Cortex of kidney (tissue), 1 donor: ENCODE measurements at places on chromosomes 12 and 14.

- no peak for DNase-seq
Measured at GRCh38 chr12:11568762-11569478, 80.6 kb upstream of the ETV6 start.

DNA sequence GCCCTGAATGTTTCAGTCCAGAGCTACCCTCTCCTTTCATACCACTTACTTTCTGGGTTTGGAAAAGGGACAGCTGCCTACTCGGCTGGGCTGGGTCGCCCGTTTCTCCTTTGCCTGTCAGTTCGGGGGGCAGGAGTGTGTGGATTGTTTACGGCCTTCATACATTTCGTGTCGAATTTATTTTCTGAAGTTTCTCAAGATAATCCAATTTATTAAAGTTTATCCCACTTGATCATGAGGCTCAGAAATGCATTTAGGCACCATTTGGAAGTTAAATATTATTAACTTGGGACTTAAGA is 608 bp downstream of the ZNF410 start:
- DNase-seq = no peak

DNA sequence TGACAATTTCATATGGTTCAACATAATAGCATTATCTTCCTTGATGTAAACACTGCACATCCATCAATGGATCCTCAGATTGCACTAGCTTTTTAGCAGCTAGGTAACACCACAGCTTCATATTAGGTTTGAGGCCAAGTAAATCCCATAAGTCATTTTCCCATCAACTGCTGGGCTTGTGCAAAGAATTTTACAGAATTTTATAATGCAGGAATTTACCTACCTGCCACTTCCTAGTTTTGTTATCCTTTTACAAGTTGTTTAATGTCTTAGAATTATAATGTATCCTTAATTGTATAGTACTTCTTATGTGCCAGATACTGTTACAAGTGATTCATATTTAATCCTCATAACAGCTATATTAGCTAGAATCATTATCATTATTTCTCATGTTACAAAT is 36.4 kb downstream of the CPNE8 start:
- no peak for DNase-seq

DNA sequence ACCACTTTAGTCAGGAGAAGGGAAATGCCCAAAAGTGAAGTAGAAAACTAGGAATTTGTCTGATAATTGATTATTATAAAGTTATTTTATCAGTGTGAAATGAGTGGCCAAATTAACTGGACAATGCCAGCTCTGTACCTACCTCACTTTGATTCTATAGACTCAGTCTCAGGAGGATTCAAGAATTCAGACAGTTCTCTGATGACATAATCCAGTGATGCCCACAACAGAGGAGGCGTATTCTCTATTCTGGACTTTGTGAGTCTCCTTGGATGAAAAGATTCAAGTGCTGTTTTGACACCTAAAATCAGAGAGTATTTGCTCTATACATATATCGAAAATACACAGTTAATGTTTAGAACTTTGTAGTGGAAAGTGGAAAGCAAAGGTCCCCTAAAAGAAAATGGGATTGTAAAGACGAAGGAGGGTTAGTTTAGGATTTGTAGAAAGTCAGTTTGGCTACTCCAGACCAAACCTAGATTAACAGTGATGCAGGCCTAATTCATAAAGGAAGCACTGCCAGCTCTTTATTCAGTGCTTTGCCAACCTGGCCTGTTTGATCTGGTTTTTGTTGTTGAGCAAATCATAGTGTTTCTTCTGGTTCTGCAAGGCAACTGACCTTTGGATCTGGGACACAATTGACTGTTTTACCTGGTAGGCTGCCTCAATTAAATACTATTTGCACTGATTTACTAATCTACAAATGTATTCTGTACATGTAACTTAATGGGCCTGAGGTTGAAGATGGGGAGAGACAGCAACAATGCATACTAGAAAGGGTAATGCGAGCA is 67.4 kb downstream of the DAD1 start:
- no peak for DNase-seq

DNA sequence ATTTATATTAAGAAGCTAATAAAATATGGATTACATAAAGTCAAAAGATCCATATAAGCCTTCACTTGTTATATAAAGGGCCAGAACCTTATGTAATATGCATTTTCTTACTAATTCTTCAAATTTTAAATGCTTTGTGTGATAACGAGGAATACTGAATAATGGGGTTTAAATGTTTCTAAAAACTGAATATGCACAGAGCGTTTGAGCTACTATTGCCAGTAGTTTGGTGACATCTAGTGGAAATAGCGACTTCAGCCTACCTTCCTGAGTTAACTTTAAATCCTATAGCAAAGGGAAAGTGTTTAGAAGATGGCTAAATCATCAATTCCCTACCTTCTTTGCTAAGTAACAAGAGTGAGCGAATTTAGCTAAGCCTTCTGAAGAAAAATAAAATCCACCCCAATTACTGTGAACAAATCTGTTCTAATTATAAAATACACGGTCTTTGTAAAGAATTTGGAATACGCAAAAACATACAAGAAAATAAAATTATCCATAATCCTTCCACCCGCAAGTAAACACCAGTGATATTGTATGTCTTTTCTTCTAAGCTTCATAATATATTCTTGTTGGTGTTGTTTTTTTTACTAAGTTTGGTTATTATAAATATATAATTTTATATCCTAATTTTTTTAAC is 115.5 kb upstream of the G2E3 start:
- no peak for DNase-seq

DNA sequence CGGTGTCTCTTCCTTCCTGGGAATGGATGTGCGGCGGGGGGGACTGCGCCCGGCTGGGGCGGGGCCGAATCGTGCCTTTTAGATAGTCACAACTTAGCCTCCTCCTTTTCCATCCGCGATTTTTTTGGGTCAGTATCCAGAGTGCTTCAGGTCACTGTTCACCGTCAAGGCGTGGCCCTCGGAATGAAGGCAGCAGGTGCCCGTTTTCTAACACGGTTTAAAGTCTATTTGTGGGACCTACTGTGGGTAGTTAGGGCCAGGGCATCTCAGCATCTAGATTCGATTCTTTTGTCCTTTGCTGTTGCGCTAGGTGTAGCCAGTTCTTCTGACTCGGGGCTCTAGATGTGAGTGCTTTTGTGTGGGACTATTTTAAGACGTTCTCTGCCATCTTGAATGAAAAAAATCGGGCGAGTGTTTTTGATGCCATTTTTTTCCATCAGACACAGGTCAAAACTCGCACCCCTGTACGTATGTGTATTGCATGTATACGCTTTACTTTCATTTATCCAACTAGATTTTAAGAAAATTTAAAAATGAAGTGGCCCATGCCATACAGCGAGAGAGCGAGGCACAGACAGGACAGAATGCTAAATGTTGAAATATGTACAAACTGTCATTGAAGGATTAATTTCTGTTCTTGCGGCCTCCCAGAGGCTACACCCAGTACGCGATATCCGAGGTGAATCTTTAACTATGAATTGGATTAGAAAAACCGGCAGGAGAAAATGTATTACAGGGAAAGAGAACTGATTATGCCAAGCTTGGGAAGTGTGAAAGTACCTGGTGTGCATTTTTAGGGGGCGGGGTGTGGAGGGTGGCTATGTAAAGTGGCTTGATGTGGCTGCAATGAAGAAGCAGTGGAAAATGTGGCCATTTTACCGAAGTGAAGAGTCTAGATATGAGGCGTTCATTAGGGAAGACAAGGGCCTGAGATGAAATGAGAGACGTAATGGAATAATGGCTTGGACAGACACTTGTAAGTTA is 835 bp downstream of the VEZT start:
- no peak for DNase-seq

GRCh38 chr12:90490355-90490754 is 464.6 kb downstream of the CCER1 start:
- no peak for DNase-seq

DNA sequence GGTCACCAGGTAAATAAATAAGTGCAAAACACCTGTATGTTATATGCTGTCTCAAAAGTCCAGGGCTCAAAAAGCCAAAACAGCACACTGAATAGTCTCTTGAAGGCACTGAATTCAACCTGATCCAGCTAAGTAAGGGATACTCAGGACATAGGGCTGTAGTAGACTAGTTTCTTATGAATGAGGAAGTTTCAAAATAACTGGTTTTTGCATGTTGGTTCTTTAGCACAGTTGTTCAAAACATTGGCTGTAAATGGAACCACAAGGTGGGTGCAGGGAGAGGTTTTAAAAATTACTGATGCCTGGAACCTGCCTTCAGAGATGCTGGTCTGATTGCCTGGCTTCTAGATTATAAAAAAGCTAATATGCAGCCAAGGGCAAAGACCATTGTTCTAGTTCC is 34.1 kb downstream of the NDUFA12 start:
- DNase-seq = no peak

DNA sequence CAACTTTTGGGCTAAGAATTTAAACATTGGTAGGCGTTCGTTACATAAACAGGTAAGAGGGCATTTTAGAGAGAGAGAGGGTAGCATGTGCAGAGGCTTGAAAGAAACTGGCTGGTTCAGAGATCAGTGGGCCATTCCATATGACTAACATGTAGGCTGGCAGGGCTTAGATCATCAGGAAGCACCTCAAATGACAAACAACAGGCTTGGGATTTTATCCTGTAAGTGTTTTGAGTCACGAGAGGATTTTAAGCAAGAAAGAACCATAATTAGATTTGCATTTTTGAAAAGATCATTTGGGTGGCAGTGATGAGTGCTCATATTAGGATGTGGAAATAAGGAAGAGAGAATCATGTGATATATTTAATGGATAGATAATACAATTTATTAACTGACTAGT is 8.7 kb upstream of the PLEKHA5 start:
- DNase-seq = no peak

DNA sequence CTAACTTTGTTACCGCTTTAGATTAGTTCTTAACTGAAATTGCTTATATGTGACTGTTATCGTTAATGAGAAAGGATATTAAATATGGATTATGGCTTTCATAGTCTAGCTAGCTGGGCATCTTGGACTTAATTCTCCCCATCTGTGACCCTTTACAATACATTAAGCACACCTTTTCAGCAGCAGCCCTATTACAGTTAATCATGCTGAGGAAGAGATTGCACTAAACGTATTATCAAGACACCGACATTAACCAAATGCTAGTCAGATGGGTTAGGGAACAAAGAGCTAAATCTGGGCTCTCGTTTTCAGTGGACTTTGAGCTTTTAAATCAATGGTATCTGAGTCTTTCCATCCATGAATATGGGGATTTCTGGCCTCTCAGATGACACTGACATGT is 447.5 kb upstream of the DCN start:
- DNase-seq = no peak

- no peak for DNase-seq
Measured at GRCh38 chr12:81203671-81204204, 125.9 kb downstream of the ACSS3 start.

DNA sequence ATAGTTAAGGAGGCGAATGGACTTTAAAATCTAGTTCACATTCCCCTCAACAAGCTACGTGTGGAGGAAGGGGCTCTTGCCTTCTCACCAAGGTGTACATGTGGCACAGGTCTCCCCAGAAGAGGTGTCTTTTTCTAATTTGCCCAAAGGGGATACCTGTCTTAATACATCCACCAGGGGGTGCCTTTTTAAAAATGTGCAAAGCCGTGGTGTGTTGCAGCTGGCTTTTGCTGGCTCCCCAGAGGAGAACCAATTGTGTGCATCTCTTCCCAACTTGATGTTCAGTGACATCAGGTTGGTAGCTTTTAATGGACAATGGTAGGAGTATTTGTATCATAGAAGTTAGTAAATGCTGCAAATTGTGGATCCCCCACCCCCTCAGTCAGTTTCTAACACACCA is 33.8 kb downstream of the CREBL2 start:
- DNase-seq = no peak

GRCh38 chr12:89269174-89269573 is 83.1 kb downstream of the DUSP6 start:
- no peak for DNase-seq

DNA sequence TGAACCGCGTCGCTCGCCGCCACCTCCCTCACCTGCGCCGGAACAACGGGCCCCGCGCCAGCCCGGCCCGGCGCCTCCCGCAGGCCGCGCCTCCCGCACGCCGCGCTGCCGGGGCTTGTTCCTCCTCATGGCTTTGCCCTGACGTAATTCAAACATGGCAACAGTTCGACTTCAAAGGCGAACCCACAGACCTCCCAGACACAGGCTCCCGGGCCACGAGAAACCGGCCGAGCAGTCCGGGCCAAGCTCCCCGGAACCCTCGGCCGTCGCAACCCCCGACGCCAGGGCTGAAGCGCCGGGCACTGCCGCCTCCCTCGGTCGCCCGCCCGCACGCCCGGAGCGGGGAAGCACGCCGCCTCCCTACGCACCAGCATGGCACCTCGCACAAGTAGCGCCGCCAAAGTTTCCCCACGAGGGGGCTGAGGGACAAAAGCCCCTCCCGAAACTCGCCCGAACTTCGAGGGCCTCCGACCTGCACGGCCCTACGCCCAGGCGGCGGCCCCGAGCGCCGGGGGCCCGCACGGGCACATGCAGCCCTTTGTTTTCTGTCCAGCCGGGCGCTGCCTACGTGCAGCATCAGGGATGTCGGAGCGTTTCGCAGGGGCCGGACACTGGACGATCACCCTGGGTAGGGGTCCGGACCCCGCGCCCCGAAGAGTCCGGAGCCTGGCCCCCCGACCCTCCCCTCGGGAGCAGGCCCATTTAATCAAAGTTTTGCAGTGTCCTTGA is 1.7 kb downstream of the SINHCAF start:
- peak; percentile 33 for DNase-seq

- DNase-seq = no peak
Measured at GRCh38 chr12:113684908-113685782, 213.5 kb upstream of the LHX5 start.

- DNase-seq = no peak
Measured at GRCh38 chr12:46556819-46557524, 184.4 kb upstream of the SLC38A2 start.

GRCh38 chr12:131574395-131574771 is 136.5 kb upstream of the SFSWAP start:
- DNase-seq = no peak

DNA sequence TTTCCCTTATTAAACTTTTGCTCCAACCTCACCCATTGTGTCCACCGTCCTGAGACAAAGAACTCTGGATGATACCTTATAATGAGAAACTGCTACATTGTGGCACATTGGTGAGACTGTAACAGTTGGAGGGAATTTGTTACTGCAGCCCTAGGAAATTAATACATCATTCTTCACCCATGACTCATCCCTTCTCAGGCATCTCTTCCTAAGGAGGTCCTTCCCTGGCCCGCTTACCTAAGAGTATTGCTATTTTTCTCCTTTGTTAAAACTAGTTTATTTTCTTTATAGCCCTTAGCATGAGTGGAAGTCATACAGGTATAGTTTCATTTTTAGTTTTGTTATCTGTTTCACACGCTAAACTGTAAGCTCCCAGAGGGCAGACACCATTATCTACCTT is 87.1 kb downstream of the TMEM260 start:
- no peak for DNase-seq
